Putamen (tissue), 1 donor: ENCODE measurements at places on chromosomes 6 and 20.

DNA sequence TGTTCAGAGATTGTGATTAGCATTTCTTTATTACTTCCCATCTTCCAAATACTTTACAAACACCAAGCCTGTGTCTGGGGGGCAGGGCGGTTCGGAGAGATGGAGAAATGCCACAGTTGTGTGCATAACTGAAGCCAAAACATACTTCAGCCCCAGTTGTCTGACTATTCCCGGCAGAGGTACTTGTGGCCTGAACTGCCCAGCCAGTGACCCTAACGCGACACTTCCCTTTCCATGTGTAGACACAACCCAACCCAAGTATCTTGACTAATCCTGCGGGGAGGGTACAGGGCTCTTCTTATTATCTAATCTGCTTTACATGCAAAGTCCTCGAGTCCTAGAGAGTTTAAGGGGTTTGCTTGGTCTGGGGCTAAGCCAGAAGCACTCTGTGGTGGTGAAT lies 46.2 kb downstream of the ISM1 start:
- DNase-seq, result no peak

- no peak for DNase-seq
Measured at GRCh38 chr20:62702895-62703852, 5.5 kb upstream of the NTSR1 start.

DNA sequence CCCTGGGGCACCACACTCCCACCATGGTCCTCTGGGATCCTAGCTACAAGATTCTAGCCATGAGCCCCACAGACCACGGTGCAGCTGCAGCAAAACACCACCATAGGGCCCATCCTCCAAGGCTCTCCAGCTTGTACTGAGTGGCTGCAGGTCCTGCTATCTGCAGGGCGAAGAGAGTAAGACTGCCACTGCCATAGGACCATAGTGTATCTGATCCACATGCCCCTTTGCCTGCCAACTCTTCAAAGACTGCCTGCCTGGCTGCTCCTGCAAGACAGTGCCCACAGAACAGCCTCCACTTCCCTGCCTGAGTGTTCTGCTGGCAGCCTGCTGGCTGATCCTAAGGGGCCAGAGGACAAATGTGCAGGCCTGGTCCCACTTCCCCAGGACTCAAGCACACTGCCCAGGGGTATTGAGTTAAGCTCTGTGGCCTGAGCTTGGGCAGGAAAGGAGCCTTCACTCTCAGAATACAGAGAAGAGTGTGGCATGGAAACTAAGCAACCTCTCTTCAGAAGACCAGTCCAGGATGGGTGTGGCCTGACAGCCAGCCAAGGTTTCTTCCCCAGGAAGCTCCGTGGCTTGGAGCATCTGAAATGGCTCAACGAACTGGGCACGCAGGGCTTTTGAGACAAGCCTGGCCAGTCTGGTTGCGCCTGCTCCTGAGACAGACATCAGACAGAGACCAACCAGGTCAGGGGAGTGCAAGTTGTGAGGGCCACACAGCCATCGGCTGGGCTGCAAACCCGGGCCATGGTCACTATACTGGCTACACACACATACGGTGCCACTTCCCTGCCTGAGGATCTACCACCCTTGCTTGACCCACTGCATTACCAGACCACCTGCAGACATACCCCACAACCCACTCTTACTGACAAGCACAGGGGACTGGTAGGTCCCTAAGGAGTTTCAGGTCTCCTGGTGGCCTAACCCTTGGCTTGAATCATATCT lies 54.5 kb downstream of the RNGTT start:
- DNase-seq, result no peak

GRCh38 chr6:6968357-6968730 lies 139.4 kb upstream of the RREB1 start:
- no peak for DNase-seq

DNA sequence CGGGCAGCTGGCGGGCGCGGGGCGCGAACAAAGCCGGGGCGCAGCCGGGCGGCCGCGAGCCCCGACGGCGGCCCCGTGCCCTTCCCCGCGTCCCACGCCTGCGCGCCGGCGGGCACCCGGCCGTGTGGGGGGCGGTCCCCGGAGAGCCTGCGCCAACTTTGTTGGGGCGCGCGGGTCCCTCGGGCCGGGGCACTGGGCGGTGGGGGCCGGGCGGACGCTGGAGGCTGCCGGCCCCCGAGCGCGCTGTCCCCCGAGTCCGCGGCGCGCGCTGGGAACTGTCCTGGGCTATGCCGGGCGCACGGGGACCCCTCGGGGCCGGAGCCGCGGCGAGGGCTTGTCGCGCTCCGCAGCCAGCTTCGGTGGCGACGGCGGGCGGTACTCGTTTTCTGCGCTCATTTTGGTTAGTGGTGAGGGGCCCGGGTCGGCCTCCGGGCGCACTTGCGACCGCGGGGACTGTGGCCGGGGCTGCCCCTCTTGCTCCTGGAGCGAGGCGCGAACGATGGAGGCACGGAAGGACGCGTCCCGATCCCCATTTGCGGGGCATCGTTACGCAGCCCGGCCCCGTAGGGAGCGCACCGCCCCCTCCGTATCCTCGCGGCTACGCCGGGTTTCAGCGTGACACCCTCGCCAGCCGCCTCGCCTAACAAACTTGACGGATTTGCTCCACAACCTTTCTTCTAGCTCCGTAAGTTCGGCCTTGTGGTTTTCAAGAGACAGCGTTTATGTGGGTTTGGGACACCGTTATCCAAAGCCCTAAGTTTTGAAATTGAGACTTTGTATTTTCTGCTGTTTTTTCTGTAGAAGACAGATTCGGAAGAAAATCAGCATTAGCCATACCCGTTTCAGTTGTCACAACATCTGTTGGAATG lies 622 bp downstream of the SS18L1 start:
- DNase-seq, result peak; percentile 55

DNA sequence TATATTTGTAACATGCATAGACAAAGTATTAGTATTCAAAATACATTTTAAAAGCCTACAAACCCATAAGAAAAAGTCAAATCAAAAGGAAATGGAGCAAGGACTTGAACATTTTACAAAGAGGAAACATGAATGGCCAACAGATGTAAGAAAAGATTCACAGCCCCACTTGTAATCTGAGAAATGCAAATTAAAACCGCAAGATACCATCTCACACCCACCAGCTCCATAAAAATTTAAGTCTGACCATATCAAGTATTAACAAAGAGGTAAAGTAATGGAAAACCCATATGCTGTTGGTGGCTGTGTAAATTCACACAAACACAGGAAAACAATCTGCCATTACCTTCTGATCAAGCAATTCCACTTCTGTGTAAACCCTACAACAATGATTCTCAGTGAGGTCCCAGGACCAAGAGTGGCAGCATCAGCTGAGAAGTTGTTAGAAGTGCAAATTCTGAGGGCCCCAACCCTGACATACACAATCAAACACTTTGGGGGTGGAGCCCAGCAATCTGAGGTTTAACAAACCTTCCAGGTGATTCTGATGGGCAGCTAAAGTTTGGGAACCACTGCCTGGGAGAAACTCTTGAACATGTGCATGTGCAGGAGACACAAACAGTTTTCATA lies 30.9 kb downstream of the BCL2L1 start:
- DNase-seq, result no peak

DNA sequence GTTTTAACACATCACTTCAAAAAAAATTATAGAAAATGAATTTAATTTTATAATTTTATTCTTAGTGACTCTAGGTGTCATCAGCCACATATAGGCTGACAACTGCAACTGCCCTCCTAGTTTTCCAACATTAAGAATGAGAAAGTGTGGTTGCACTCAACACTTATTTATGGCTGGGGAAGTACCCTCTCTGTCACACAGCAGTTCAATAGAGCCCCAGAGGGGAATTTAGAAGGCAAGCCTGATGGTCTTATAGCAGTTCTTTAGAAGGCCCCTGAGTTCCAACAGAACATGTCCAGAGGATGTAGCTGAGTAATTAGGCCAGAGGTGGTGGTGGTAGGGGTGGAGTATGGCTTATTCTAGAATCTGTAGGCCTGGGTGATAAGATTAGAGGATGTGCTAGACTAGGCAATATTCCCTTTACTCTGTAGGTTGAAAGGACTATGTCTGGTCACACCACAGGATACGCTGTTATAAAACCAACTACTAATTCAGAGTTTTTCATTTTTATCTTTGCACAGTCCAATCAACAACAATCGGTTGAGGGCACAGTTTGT lies 226.5 kb upstream of the CITED2 start:
- DNase-seq, result no peak

GRCh38 chr6:41840326-41840725 lies 52.8 kb downstream of the TOMM6 start:
- no peak for DNase-seq

DNA sequence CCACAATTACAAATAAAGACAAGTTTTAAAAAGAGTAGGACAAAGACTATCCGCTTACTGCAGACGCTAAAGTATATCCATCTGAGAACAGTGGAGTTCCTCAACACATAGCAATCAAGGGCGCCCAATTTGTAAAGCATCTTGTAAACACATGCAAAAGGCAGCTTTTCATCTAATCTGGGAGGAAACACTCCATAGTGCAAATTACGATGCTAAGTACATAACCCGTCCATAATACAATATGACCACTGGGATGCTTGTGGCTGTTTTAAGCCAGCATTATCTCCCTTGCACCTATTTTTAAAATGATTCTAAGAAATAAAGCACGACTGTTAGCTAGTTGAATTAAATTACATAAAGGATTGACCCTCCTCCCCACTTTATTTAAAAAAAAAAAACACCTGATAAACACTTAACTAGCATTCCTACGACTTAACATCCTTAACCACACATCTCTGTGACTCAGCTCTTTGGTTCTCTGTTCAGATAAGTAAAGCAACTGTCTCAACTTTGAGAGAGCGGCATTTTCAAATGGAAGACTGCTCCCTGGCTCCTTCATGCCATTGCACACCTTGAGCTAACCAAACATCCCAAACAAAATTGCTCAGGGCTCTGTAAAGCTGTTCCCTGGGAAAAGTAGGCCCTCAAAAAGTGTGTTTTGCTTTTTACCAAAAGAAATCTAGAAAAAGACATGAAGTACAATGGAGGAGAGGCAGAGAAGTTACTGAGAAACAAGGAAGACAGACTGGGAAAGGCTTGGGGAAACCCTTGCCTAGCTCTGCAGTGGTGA lies 14.2 kb downstream of the SLC22A23 start:
- DNase-seq, result no peak

GRCh38 chr20:44834693-44835092 lies 24.3 kb upstream of the RIMS4 start:
- DNase-seq, result no peak

DNA sequence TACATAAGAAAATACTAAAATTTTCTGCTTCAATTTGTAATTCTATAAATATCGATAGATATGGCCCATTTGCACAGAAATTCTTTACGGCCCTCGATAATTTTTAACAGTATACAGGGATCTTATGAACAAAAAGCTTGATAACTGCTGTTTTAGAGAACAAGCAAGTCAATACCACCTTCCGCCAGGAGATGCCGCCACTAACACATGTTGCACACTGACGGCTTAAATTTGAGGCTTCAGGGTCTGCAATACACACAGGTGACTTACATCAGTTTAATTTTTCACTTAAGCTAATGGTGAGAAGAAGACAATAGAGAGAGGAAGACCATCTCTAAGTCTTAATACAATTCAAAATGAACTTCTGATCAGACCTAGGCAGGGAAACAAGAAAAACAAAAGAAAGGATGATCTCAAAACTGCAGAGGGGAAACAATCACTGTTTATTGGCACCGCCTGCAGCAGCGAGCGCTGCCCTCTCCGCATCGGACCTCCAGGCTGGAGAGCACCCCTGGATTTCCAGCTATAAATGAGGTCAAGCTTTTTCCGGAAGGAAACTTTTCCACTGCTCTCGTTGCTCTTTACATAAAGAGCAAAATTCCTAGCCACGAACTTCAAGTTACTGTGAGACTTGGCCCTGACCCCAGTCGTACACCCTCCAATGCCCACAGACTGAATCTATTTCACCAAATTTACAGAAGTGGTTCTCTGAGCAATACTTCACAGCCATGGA lies 53.9 kb downstream of the OTOR start:
- peak; percentile 38 for DNase-seq

DNA sequence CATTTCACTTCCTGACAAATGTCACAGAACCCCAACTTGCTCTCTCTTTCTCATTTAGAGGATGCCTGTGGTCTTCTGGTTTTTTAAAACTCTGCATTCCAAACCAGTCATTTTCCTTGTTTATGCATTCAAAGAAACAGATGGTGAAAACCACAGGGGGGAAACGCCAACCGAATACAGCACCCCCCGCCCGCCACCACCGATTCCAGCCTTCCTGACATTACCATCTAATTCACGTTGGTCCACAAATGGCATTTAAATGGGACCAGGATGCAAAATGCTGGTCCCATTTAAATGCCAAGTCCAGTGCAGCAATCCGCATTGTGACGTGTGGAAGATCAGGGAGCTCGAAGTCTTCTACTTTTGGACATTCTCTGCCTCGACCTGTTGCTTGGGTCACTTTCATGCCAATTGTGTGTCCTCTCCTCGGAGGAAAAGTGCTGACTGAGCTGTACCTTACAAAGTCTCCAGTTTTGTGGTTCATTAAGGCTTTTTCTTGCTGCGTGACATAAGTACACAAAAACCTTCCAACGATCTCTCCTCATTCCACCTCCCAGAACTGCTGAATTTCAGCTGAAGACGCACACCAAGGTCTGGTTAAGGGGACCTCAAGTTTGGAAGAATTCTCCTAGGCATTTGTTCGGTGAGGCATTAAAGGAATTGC lies 35.8 kb downstream of the NEDD9 start:
- DNase-seq, result no peak

- no peak for DNase-seq
Measured at GRCh38 chr6:93848031-93848742, 428.8 kb upstream of the EPHA7 start.

- DNase-seq, result no peak
Measured at GRCh38 chr6:46538800-46539480, 47.7 kb upstream of the RCAN2 start.

DNA sequence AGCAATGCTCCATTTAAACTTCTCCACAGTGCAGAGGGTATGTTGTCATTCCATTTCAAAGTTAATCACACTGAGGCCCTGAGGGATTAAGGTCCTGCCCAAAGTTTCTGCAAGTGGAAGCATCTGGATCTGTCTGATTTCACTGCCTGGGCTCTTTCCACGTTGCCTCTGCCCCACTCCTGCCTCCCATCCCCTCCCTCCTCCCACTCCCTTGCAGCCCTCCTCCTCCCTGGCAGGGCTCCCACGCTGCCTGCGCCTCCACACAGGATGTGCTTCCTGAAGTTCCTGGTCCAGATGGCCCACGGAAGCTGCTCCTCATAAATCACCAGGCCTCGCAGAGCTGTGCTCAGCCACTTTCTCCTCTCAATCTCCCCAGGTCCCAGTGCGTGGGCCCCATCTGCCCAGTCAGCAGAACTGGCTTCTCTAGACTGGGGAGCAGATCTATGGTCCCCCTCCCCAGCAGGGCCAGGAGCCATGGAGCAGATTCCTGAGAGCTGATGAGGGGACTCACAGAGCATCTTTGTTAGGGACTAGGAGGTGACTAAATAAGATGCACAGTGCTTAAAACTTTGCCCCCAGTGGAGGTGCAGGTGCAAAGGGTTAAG lies 65.4 kb upstream of the MAFB start:
- no peak for DNase-seq

GRCh38 chr20:45138561-45139300 lies 14.5 kb upstream of the WFDC12 start:
- DNase-seq, result no peak

GRCh38 chr20:55540486-55540885 lies 464.8 kb downstream of the CBLN4 start:
- no peak for DNase-seq
